Activated CD4-positive, alpha-beta T cell treated with anti-CD3 and anti-CD28 coated beads for 36 hours (primary cell): ENCODE measurements at places on chromosomes 2 and 18.

DNA sequence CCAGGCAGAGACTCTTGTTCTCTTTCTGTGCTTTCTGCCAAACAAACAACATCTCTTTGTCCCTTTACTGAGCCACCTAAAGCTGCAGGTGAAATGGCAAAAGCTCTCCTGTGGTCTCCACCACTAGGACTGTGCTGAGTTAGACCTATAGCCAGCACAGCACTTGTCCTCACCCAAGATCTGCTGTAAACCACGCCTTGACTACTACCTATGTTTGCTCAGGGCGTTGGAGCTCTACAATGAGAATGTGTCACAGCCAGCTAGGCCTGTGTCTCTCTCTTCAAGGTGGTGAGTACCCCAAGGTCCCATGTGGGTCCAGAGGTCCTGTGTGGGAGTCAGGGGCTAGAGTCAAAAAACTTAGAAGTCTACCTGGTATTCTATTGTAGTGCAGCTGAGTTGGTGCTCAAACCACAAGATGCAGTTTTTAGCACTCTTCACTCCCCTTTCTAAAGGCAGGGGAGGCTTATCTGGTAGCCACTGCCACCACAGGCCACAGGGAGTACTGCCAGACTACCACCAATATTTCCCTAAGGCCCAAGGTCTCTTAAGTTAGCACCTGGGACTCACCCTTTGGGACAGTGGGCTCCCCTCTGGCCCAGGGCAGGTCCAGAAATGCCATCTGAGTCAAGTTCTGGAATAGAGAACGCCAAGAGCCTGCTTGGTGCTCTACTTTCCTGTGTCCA is 96.8 kb upstream of the RPRM start:
- H3K27me3 ChIP-seq = no peaks in the 10 kb centered on the region
- H3K27ac ChIP-seq = no peak overlapping the region
- no peak overlapping the region for H3K4me3 ChIP-seq
- no peak for DNase-seq
- H3K36me3 ChIP-seq = no peaks in the 10 kb centered on the region
- no peaks in the 10 kb centered on the region for H3K4me1 ChIP-seq

- H3K4me1 ChIP-seq = peaks cover 40% of the 10 kb centered on the region
- no peak overlapping the region for H3K4me3 ChIP-seq
- peaks cover 4% of the 10 kb centered on the region for H3K36me3 ChIP-seq
- no peak for DNase-seq
- no peak overlapping the region for H3K27ac ChIP-seq
Observed at GRCh38 chr2:105910497-105911238, 166.0 kb downstream of the NCK2 start.

- no peak overlapping the region for H3K27ac ChIP-seq
- peaks cover 22% of the 10 kb centered on the region for H3K36me3 ChIP-seq
Observed at GRCh38 chr18:57561728-57562423, 24.6 kb downstream of the FECH start.

DNA sequence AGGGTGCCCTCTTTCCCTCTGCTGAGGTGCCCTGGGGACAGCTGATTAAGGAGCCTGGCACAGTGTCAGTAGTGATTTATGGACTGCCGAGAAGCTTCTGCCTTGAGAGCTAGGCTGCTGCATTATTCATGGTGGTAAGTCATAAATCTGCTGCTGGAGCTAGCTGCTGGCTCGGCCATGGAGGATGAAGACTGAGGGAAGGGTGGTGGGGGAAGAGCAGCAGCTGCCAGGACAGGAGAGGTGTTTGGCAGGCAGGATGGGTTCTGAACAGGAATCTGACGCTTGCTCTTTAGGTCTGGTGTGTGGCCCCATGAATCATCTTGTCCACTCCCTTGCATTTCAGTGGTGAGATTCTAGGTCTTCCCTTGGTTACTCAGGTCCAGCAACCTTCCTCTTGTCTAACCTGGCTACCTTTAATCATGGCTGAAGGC is 296.3 kb downstream of the DYSF start:
- H3K4me3 ChIP-seq = no peak overlapping the region
- no peak overlapping the region for H3K27ac ChIP-seq
- peaks cover 12% of the 10 kb centered on the region for H3K27me3 ChIP-seq

- no peak overlapping the region for H3K27ac ChIP-seq
- peaks cover 6% of the 10 kb centered on the region for H3K36me3 ChIP-seq
- DNase-seq = no peak
- H3K27me3 ChIP-seq = no peaks in the 10 kb centered on the region
Observed at GRCh38 chr2:158649846-158650245, 145.3 kb upstream of the DAPL1 start.

DNA sequence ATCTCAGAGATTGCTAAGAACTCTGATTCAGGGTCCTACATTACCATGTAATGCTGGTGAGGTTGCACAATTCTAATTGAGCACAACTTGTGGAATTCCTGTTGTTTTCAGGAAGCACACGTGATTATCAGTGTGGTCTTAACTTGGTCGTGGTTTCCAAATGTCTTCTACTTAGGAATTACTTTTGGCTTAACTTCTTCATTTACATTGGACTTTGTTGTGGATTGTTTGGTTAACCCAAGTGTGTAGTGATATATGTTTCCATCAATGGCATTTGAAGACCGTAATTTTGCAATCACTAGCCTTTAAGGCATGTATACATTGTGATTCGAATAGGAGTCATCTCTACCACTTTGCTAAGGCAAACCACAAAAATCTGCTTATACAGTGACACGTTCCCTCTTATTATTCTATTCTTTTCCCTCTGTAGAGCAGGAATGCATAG is 373.3 kb downstream of the IRS1 start:
- no peaks in the 10 kb centered on the region for H3K36me3 ChIP-seq
- no peak overlapping the region for H3K27ac ChIP-seq
- DNase-seq = no peak
- no peak overlapping the region for H3K4me3 ChIP-seq

DNA sequence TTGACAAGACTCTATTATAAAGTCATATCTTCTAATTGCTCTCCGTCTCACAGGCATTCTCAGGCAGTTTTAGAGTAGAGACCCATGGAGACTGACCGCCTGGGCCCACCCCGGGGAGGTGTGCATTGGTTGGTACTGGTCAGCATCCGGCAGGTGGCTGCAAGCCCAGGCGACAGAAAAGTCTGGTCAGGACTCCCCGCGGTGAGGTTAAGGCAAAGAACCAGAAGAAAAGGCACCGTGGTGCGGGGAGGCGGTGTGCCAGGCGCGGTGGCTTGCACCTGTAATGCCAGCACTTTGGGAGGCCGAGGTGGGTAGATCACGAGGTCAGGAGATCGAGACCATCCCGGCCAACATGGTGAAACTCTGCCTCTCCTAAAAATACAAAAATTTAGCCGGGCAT is 32.5 kb downstream of the AMER3 start:
- H3K4me1 ChIP-seq = no peaks in the 10 kb centered on the region
- H3K27ac ChIP-seq = no peak overlapping the region
- H3K36me3 ChIP-seq = no peaks in the 10 kb centered on the region
- no peak overlapping the region for H3K4me3 ChIP-seq
- H3K27me3 ChIP-seq = peaks cover 5% of the 10 kb centered on the region

- H3K27ac ChIP-seq = no peak overlapping the region
- H3K4me3 ChIP-seq = no peak overlapping the region
- H3K4me1 ChIP-seq = peaks cover 5% of the 10 kb centered on the region
- H3K27me3 ChIP-seq = peaks cover 2% of the 10 kb centered on the region
- no peak for DNase-seq
- no peaks in the 10 kb centered on the region for H3K36me3 ChIP-seq
Observed at GRCh38 chr2:62662554-62662953, 43.0 kb upstream of the EHBP1 start.

DNA sequence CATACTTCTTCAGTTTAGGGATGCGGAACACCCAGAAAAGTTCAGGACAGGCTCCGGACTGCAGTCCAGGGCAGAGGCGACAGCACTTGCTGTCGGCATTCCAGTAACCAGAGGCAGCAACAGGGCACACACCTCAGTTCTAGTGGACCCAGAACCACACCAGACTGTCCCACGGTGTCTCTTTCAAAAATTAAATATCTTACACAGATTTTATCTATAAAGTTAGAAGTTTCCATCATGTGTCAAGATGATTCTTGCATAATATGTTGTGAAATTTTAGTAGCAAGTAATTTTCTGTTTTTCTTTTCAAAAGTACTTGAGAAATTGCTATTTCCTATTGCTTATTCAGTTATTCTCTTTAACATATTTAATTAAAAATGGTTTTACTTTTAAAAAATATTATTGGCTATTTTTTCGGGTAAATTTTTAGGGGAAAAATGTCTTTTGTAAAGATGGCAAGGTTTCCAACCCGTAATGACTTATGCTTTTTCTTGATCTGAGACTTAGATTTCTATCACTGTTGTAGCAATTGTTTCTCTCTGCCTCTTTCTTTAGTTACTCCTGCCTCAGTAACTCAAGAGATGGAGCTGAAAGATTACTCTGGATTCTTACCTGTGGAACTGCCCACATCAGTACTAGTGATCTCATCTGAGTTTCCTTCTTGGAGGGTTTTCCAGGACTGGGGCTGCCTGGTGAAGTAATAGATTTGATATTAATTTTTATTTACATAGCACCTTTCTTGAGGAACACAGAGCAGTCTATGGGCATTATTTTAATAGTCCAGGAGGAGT is 182.7 kb downstream of the LTBP1 start:
- H3K4me3 ChIP-seq = no peak overlapping the region
- peaks cover 14% of the 10 kb centered on the region for H3K27me3 ChIP-seq
- H3K27ac ChIP-seq = no peak overlapping the region
- H3K4me1 ChIP-seq = no peaks in the 10 kb centered on the region

DNA sequence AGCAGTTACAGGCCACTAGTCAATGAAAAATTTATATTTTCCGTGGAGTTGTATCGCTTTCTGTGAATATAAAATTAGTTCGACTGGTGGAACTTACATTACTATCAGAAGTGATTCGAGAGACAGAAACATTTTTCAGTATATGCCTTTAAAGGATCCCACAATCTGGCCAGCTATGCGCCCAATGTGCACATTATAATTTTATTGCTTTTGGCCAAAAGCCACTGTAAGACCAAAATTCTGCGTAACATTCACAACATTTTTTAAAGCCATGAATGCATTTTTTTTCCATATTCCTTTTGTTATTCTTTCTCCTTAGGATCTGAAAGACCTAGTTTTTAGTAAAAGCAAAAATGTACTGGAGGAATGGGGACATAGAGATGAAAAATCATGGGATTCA is 131.0 kb upstream of the CHAC2 start:
- H3K4me1 ChIP-seq = peaks cover 5% of the 10 kb centered on the region
- no peaks in the 10 kb centered on the region for H3K36me3 ChIP-seq
- no peak for DNase-seq
- H3K27ac ChIP-seq = no peak overlapping the region

DNA sequence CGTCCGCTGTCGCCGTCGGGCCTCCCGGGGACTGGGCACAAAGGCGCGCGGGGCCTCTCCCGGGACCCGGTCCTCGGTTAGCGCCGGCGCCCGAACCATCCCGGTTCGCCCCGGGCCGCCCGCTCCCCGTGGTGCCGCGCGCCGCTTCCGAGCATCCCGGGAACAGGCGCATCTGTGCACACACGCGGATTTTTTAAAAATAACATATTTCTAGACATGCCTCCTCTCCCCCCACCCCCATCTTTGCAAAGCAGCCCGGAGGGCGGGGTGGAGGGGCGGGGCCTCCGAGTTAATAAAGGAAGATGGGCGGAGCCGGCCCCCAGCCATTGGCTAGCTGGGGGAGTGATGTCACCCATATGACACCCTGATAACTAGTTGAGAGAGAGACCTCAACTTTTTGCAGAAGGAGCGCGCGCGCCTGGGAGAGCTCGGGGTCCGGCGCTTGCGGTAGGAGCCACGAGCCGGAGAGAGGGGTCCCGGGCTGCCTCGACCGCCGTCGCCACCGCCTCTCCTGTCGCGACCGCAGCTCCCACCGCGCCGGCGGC is at the start of gene SOX11:
SOX11 (plus strand) TSS at position 400 of the 545 bp plus-strand sequence. CDS start 338 bp downstream, outside the sequence.
- DNase-seq = peak; percentile 32
- peaks cover 14% of the 10 kb centered on the region for H3K4me1 ChIP-seq
- no peak within 1 kb of the TSS for H3K27ac ChIP-seq

GRCh38 chr2:47070920-47071824 is 83.9 kb downstream of the STPG4 start:
- peak overlapping the region; percentile 53 for H3K27ac ChIP-seq
- H3K4me1 ChIP-seq = peaks cover 36% of the 10 kb centered on the region
- H3K27me3 ChIP-seq = no peaks in the 10 kb centered on the region
- no peak overlapping the region for H3K4me3 ChIP-seq

- no peaks in the 10 kb centered on the region for H3K27me3 ChIP-seq
- H3K27ac ChIP-seq = no peak overlapping the region
- no peaks in the 10 kb centered on the region for H3K4me1 ChIP-seq
- no peak overlapping the region for H3K4me3 ChIP-seq
- H3K36me3 ChIP-seq = no peaks in the 10 kb centered on the region
Observed at GRCh38 chr2:34523958-34524514, 924.9 kb upstream of the FAM98A start.

DNA sequence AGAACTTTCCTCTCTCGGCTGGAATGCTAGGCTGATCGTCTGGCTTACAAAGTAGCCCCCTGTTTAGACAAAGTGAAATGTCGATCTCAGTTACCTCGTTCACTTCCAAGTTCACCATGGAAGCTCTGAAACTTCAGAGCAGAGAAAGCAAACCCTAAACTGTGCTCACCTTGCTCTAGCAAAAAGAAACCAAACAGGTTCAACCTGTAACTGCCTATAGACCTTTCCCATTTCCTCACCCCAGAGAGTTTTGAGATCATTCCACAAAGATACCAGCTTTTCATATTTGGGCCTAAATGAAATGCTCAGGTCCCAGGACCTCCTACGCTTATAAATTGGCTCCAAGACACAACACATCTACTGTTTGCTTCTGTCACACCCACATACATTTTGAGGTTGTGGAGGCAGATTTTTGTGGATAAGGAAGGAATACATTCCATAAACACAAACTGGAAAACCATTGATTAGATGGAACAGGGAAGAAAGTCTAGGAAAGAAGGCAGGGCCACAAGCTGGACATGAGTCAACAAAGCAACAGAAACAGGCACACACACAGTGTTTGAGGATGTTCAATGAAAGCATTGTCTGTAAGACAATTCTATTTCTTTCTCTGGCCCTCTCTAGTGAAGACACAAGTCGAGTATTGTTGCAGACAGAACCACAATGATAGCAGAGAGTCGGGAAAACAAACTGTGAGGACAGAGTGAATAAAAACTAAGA is 52.8 kb upstream of the TGIF1 start:
- H3K27me3 ChIP-seq = no peaks in the 10 kb centered on the region
- no peaks in the 10 kb centered on the region for H3K4me1 ChIP-seq

DNA sequence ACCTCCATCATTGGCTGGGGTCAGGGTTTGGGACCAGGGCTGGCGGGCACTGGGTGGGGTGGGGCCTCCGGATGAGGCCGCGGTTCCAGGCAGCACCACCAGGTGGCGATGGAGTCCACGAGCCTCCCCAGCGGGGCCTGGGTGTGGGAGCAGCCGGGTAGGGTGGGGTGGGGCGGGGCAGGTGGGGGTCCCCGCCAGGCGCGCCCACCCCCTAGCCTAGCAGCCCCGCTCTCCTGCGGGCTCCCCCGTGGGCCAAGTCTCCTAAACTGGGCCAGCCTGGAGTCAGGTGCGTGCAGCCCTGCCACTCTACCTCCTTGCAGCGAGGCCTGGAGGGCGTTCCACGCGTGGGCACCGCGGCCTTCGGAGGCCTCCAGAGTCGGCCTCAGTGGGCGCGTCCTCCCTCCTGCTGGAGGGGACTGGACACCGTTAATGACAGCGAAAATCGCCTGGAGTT is 187.5 kb downstream of the TWIST2 start:
- peaks cover 11% of the 10 kb centered on the region for H3K27me3 ChIP-seq
- H3K36me3 ChIP-seq = no peaks in the 10 kb centered on the region
- no peak overlapping the region for H3K27ac ChIP-seq
- DNase-seq = peak; percentile 81
